ENCODE measurements at places on chromosomes 2 and 18.

- H3K27me3 ChIP-seq = no peaks in the 10 kb centered on the region
- peak; percentile 48 for DNase-seq
- H3K4me1 ChIP-seq = peaks cover 16% of the 10 kb centered on the region
- H3K27ac ChIP-seq = peak overlapping the region; percentile 43
Measured at GRCh38 chr2:98012561-98012991, 16.8 kb upstream of the TMEM131 start.

DNA sequence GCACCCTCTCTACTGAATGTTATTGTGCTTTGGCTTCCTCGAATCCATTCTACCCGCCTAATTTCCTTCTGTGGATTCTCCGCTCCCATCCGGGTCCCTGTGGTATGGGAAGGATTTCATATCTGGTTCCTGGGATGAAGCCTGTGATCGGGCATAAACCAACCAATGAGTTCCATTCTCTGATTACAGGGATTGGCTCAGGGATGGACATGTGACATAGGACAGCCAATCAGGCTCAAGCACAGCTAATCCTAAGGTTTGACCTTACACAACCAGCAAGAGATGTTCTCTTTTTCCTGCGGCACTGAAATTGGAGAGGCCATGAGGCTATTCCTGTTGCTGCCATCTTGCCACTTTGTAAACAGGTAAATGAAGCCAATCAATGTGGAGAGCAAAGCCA, 168.1 kb upstream of the SMAD2 start:
- no peaks in the 10 kb centered on the region for H3K4me1 ChIP-seq
- H3K27me3 ChIP-seq = peaks cover 27% of the 10 kb centered on the region
- H3K36me3 ChIP-seq = no peaks in the 10 kb centered on the region
- no peak for DNase-seq
- no peak overlapping the region for H3K27ac ChIP-seq

GRCh38 chr2:1690056-1690775, 54.1 kb downstream of the PXDN start:
- no peaks in the 10 kb centered on the region for H3K4me1 ChIP-seq
- H3K36me3 ChIP-seq = no peaks in the 10 kb centered on the region
- peaks cover 2% of the 10 kb centered on the region for H3K27me3 ChIP-seq
- H3K4me3 ChIP-seq = no peak overlapping the region

DNA sequence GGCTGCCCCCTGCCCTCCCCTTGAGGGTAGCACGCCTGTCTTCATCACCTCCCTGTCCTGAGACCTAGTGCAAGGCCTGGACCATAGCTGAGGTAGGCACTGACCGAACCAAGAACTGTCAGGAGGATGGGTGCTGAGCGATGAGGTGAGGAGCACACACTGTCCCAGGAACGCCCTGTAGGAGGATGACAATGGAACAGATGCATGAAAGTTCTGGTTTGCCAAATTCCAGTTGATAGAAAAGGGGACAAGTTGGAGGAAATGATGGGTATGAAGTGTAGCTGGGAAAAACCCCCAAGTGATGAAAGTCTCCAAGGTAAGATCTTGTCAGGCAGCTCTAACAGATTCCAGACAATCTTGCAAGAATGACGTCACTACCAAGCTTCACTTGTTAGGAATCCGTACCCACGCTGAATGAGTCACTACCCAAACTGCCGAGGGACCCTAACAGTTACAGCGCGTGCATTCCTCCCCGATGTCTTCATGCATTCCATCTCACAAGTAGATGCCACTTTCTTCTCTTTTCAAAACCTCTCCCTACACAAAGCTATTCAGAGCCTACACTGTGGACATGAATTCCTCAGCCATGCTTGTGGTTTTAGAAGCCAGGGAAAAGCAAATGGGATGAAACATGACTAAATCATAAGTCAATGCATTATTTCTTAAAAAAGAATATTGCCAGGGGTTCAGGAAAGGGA, 27.6 kb downstream of the MRPL33 start:
- H3K4me3 ChIP-seq = no peak overlapping the region
- H3K36me3 ChIP-seq = no peaks in the 10 kb centered on the region
- no peak overlapping the region for H3K27ac ChIP-seq
- H3K27me3 ChIP-seq = no peaks in the 10 kb centered on the region

- H3K4me3 ChIP-seq = no peak overlapping the region
- H3K27ac ChIP-seq = peak overlapping the region; percentile 74
- peaks cover 35% of the 10 kb centered on the region for H3K36me3 ChIP-seq
- peak; percentile 88 for DNase-seq
- H3K27me3 ChIP-seq = no peaks in the 10 kb centered on the region
Measured at GRCh38 chr2:161166538-161167409, 6.5 kb downstream of the TANK start.

DNA sequence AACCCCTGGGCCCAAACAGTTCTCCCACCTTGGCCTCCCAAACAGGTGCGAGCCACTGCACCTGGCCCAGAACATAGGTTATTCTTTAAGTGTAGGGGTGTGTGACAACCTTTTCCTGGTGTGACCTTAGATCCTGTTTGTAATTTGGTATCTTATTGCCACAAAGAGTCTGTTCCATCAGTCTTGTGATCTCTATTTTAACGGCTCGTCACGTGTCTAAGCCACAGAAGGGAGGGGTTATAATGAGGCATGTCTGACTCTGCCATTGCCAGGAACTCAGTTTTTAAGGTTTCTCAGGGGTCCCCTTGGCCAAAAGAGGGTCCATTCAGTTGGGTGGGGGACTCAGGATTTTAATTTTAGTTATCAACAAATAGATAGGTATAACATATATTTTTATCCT, 4.4 kb upstream of the ALS2 start:
- H3K27me3 ChIP-seq = peaks cover 3% of the 10 kb centered on the region
- no peak for DNase-seq
- H3K36me3 ChIP-seq = no peaks in the 10 kb centered on the region
- no peak overlapping the region for H3K4me3 ChIP-seq
- no peak overlapping the region for H3K27ac ChIP-seq
- H3K4me1 ChIP-seq = peaks cover 6% of the 10 kb centered on the region

Measured in activated naive CD4-positive, alpha-beta T cell treated with anti-CD3 and anti-CD28 coated beads for 36 hours (primary cell).